Cerebellar nuclear complex (tissue), 1 donor: ENCODE measurements at places on chromosomes 2 and 18.

- no peak for DNase-seq
Observed at GRCh38 chr18:10015288-10015701, 101.5 kb downstream of the VAPA start.

DNA sequence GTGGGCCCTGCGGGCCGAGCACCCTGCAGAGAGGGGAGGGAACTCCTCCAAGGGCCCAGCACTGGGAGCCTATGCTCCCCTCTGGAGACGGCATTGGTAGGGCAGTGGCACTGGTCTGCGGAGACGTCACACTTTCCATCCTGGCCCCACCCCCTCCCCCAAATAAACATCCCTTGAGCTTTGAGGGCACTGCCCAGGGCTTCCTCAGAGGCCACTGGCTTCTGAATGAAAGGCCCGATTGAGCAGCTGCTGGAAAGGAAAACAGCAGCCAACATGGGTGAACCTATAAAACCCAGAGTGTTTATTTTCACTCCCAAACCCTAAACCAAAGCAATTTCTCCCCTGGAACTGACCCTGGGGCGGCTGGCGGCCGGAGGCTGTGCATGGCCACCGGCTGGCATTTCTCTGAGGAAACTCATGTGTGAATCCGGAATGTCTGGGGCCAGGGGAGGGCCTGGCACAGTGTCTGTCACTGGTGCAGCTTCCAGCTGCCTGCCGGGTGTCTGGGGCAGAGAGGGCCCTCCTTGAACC lies 138.9 kb downstream of the DYSF start:
- no peak for DNase-seq

GRCh38 chr18:48894799-48895346 lies 55.9 kb downstream of the SMAD7 start:
- no peak for DNase-seq

- DNase-seq = no peak
Observed at GRCh38 chr2:160469164-160469563, 24.4 kb downstream of the RBMS1 start.

GRCh38 chr2:236119003-236119402 lies 49.2 kb downstream of the GBX2 start:
- no peak for DNase-seq

DNA sequence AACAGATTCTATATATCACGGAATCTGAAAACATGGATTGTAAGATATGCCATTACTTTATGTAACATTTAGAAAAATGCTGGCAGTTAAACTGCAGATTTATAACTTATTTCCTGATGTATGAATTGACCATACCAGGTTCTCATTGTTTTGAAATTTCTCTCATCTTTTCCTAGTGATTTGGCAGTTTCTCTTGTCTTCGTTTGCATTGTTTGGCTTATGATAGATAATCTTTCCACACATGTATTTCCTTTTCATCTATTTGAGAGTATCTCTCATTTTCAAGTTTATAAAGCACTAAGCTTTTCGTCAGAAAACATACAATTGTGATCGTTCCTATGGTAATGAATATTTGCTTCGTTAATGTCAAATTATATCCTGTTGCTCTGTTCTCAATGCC lies 16.3 kb downstream of the NBEAL1 start:
- DNase-seq = no peak

DNA sequence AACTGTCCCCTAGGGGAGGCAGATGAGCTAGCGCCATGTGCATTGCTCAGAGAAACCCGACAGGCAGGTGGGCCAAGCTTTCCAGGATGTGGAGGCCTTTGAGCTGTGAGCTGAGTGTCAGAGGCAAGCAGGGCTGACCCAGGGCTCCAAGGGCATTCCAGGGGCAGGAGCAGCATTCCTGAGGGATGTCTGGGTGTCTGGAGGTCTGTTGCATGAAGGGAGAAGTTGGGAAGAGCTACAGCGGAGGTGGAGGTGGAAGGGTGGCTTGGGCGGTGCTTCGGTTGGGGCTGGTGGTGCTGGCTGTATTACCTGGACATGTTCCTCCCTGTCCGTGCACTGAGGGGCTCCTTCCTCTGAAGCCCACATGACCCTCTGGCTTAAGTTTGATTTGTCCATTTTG lies 102.8 kb downstream of the RNF144A start:
- DNase-seq = no peak

DNA sequence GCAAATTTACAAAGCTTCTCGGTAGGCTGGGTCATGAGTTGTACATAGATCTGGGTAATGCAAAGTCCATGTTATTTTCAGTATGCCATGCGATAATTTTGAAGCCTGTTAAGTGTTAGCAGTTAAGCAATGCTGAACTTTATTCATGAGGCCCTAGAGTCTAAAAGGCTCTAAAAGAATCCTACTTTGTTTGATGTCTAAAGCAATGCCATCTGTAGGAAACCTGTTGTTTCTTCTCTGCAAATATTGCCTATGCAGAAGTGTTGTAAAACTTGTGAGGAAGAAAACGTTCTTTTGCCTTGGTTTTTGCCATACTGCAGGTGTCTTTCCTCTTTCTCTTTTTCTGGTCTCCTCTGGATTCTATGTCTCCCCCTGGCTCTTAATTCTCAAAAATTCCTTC lies 9.1 kb downstream of the ARHGAP15 start:
- DNase-seq = no peak

GRCh38 chr18:48749768-48750167 lies 201.0 kb downstream of the SMAD7 start:
- DNase-seq = no peak

DNA sequence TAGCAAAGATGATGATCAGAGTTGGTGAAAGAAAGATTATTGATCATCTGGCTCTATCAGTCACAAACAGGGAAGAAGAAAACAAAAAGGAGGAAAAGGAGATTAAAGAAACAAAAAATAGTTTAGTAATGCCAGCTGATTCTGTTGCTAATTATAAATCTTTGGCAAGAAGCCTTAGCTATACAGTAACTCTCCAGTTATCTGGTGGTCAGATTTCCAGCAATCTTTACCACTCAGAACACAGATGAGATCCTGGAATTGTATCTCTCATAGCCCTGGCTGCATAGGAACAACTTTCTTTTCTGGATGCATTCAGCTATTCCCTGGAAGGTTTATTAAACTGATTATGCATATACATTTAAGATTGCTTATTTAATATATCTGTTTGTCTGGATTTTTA lies 256.8 kb upstream of the ZEB2 start:
- DNase-seq = no peak

DNA sequence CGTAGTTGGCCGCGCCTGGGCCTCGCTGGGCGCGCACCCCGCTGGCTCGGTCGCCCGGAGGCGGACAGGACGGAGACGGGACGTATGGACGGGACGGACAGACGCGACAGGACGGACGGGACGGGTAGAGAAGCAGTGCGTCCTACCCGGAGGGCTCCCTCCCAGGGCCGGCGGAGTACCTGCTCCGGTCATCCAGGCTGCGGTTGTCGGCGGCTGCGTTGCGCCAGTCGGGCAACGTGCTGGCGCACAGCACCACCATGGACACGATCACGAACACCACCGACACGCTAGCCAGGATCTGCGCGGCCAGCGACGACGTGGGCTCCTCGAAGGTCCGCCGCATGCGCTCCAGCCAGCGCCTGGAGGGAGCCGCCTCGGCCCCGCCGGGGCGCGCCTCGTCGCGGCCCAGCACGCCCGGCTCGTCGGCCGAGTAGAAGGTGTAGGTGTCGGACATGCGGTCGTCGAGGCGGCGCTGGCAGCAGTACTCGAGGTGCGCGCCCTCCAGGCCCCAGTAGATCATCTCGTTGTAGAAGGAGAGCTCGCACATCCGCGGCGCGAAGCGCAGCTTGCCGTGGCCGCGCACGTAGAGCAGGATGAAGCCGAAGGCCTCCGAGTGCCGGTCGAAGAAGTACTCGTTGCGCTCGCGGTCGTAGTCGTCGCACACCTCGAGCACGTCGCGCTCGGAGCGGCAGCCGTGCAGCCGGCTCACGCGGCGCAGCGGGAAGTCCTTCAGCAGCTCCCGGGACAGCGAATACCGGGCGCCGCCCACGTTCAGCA lies 903 bp downstream of the KCNG3 start:
- no peak for DNase-seq

- no peak for DNase-seq
Observed at GRCh38 chr18:13183359-13183758, 35.2 kb upstream of the LDLRAD4 start.

DNA sequence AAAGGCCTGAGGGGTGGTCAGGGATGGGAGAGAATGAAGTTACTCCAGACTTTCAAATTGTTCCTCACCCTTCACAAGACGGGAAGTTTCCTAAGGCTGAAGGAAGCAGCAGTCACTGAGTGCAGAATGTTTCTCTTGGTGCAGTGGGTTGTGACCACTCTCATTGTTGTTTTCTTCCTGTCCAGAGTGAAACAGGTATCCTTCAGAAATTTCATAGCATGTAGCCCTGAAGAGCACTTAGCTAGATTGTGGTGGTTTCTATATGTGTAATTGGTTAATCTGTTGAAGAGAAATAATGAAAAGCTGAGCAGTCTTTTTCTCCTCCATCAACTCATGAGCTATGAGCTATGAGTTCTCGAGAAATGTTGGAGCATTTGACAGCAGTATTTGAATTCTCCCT lies 96.8 kb downstream of the GPD2 start:
- DNase-seq = no peak

DNA sequence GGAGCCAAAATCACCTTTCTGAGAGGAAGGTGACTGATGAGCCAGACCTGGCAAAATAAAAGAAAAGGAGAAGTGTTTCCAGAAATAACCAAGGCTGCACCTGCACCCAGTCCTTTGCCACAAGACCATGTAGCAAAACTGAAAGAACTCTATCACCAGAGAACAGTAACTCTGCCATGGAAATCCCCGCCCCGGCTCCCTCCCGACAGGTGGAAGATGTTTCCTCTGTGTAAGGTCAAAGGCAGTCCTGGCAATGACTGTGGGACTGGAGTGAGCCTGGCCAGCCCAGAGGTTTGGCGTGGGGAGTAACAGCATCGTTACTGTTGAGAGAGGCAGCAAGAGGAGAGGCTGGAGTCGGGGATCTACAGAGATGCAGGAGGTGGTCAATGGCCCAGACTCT lies 42.3 kb downstream of the SPRED2 start:
- no peak for DNase-seq

DNA sequence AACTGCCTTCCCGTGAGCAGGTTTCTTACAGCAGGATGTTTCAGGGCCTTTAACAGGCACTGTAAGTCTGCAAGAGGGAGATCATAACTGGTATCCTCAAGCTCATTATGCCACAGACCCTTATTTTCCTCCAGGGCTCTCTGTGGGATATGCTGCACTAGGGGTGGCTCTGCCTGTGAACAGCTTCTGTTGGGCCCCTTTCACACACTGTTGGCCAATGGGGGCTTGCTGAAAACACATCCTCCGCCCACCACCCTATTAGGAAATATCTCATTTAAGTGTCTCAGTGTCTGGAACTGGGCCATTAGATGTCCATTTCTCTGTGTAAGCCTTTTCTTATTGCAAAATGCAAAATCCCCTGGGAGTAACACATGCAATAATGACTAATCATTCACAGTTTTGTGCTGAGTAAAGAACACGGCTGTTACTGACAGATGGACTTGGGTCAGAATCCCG lies 414.3 kb upstream of the HS6ST1 start:
- DNase-seq = no peak

- DNase-seq = no peak
Observed at GRCh38 chr2:156437272-156437930, 1.2 kb downstream of the GPD2 start.

DNA sequence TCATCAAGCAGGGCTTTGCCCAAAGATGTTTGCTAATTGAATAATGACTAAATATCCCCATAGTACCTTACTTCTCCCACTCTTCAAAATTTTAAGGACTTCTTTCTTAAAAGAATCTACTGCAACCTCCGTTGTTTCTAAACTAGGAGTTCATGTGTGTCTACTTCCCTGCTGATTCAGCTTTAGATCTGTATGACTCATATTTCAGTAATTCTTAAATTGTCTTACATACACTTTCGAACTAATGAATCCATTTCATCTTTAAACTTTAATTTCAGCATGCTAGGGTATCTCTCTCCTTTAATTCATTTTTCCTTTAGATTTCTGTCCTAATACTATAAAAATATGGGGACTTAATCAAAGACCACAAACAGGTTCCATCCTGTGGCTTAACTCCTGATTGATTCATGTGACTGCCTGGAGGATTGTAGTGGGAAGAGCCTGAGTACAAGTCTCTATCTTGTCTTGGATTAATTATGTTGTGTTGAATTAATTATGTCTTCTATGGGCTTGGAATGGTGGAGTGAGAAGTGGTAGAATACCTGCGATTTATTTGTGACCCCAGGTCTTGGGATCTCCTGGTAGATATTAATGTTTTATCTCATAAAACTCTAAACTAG lies 24.9 kb upstream of the COL5A2 start:
- no peak for DNase-seq

- no peak for DNase-seq
Observed at GRCh38 chr2:24909555-24910177, 10.4 kb downstream of the ADCY3 start.

- no peak for DNase-seq
Observed at GRCh38 chr2:120739438-120740090, 3.9 kb downstream of the GLI2 start.

DNA sequence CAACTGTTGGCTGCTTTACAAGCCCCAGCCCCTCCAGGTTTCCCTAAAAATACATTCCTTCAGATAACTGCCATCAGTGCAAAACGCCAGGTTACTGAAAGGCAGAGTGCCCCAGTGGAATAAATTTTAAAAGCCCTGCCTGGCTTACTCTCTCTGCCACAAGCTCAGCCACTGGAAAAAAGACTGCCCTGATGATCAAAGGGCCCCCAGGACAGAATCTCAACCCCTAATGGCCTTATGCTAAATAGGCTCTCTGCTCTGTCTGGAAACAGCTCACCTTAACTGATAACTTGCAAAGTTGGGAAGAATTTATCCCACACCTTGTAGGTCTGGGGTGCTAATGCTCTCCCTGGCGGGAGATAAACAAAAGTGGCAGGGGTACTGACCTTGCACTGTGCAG lies 33.9 kb downstream of the CFAP53 start:
- DNase-seq = no peak

- DNase-seq = no peak
Observed at GRCh38 chr2:111118481-111118980, 2.2 kb upstream of the BCL2L11 start.

- no peak for DNase-seq
Observed at GRCh38 chr2:161839926-161840325, 215.7 kb downstream of the SLC4A10 start.

DNA sequence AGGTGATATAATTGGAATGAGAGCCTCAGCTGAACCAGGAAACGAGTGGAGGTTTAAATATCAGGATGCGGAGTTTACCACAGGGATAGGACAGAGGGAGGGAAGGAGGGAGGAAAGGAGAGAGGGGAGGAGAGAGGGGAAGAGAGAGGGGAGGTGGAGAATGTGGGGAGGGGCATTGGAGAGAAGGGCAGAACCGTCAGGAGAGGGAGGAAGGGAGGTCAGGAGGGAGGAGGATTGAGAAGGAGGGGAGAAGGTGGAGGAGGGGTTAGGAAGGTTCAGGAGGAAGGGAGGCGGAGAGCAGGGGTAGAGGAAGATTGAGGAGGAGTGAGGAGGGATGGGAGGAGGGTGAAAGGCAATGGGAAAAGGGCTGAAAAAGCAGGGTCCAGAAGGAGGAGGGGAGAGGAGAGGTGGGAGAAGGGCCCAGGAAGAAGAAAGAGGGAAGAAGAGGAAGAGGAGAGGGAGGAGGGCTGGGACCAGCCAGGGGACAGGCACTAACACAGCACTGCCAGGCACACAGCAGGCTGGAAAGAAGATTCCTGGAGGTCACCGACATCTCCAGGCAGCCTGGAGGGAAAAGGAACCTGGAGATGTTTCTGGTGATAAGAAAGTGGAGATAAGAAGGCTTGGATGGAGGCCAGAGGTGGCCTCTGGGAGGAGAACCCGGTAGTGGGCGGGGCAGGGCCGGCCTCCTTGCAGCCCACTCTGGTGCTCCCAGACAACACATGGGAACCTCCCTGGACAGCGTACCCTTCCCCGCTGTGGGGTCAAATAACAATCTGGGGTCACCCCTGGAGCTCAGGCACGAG lies 176.7 kb upstream of the SMAD2 start:
- DNase-seq = no peak
